ENCODE measurements at places on chromosomes 4 and X.
A peak's percentile ranks its signal among the peaks of the same experiment; 100 is the strongest.

- DNase-seq = peak; percentile 41
Observed at GRCh38 chr4:25938787-25939186, 24.8 kb downstream of the SMIM20 start.

GRCh38 chr4:77471821-77472495, 133.7 kb upstream of the CXCL13 start:
- no peak for DNase-seq

DNA sequence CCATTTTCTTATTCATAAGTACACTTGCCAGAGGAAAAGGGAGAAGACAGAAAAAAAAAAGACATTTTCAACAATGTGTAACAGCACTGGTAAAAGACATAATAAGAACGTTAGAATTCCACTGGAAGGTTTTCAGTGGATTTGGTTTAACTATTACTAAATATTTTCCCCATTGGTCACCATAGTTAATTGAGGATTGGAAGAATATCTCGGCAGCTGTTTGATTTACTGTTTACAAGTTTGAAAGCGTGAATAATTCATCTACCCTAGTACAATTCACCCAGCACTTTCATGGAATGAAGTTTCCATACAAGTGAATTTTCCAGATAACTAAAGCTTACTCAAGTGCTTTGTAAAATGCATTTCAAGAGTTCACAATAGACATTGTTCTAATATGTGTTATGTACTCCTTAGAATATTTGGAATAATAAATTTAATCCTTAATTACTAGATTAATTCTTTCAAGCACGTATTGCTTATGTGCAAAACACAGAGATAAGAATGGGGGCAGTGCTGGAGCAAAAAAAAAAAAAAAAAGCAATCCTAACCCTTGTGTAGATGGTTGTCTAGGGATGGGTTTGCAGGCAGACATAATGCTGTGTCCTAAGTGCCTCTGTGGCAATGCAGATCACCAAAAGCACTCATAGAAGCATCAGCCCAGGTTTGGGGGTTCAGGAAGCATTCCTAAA, 57.1 kb downstream of the ENPEP start:
- DNase-seq = no peak

DNA sequence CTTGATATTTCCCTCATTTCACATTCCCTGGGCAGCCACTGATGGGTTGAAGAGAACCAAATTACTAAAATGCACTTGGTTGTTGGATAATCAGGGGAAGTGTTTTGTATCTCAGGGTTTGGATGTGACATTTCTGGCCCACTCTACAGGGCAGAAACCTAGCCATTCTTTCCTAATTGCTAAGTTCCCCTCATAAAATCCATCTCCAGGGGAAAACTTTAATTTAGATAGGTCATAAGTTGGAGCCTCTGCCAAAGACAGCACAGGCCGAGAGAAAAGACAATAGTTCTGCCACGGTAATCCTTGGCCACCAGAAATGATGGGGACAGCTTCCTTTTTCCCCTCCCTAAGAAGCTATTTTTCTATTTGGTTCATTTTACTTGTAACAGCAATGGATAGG, 192.7 kb upstream of the C1QTNF7 start:
- DNase-seq = no peak

GRCh38 chr4:90584051-90584450, 456.9 kb downstream of the CCSER1 start:
- no peak for DNase-seq

Measured in stimulated activated CD4-positive, alpha-beta T cell treated with anti-CD3 and anti-CD28 coated beads, Interleukin-2, amount 100 ng/mL, for 48 hours (primary cell).